Thymus (tissue), 14 donors: ENCODE measurements at places on chromosomes 5 and 9. TPM values are rescaled to one million over a fixed set of nuclear protein-coding genes. Genes with fewer than 3 reads are reported as not detected.

GRCh38 chr5:123752552-123753179 is 240.7 kb downstream of the CSNK1G3 start:
- H3K36me3 ChIP-seq = no peaks in the 10 kb centered on the region
- no peaks in the 10 kb centered on the region for H3K4me1 ChIP-seq
- H3K4me3 ChIP-seq = no peak overlapping the region
- H3K27me3 ChIP-seq = no peaks in the 10 kb centered on the region

DNA sequence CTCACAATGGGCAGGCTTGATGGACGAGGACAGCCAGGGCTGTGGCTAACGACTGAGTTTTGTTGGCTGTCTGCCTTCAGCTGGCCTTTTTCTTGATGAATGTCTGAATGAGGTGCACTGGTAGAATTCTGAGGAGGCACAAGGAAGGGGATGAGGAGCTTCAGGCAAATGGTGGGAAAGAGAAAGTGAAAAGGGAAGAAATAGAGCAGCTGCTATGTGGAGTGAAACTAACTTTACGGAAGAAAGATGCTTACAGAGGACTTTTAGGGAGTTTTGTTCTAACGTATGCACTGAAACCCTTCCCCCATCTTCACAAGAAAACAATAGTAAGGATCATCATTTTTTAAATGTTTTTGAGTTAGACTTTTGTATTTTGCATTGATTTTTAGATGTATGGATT is 45.3 kb downstream of the OR2K2 start:
- no peaks in the 10 kb centered on the region for H3K36me3 ChIP-seq
- H3K4me1 ChIP-seq = no peaks in the 10 kb centered on the region
- no peak for DNase-seq
- no peaks in the 10 kb centered on the region for H3K27me3 ChIP-seq
- H3K27ac ChIP-seq = no peak overlapping the region

- H3K36me3 ChIP-seq = no peaks in the 10 kb centered on the region
- H3K27ac ChIP-seq = no peak overlapping the region
- H3K4me3 ChIP-seq = no peak overlapping the region
- DNase-seq = no peak
- no peaks in the 10 kb centered on the region for H3K4me1 ChIP-seq
These were observed 539.9 kb downstream of the BRINP1 start for GRCh38 chr9:118829334-118829733.

- H3K27ac ChIP-seq = no peak overlapping the region
- peaks cover 8% of the 10 kb centered on the region for H3K27me3 ChIP-seq
- DNase-seq = no peak
- H3K4me1 ChIP-seq = no peaks in the 10 kb centered on the region
- H3K4me3 ChIP-seq = no peak overlapping the region
These were observed 131.2 kb downstream of the WNK2 start for GRCh38 chr9:93315118-93315517.

GRCh38 chr5:85896514-85896913 is 721.2 kb upstream of the COX7C start:
- no peak overlapping the region for H3K27ac ChIP-seq
- no peaks in the 10 kb centered on the region for H3K36me3 ChIP-seq
- H3K27me3 ChIP-seq = no peaks in the 10 kb centered on the region
- no peak overlapping the region for H3K4me3 ChIP-seq

DNA sequence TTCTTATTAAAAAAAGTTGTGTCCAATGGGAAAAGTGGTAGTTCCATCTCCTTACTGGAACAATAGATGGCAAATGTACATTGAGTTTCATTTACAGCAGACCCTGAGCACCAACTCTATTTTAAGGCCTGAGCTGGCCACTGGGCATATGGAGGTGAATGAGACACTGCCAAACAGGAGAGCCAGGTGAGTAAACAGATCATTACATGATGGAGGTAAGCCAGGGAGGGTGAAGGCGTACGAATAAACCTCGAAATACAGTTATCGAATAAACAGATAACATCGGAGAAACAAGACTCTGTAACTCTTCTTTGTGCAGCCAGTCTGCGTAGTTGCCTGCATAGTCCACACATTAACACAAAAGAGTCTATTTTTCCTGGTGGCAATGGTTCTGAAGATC is 446.4 kb upstream of the KLF4 start:
- H3K4me1 ChIP-seq = no peaks in the 10 kb centered on the region
- H3K27ac ChIP-seq = no peak overlapping the region
- H3K4me3 ChIP-seq = no peak overlapping the region
- no peak for DNase-seq

DNA sequence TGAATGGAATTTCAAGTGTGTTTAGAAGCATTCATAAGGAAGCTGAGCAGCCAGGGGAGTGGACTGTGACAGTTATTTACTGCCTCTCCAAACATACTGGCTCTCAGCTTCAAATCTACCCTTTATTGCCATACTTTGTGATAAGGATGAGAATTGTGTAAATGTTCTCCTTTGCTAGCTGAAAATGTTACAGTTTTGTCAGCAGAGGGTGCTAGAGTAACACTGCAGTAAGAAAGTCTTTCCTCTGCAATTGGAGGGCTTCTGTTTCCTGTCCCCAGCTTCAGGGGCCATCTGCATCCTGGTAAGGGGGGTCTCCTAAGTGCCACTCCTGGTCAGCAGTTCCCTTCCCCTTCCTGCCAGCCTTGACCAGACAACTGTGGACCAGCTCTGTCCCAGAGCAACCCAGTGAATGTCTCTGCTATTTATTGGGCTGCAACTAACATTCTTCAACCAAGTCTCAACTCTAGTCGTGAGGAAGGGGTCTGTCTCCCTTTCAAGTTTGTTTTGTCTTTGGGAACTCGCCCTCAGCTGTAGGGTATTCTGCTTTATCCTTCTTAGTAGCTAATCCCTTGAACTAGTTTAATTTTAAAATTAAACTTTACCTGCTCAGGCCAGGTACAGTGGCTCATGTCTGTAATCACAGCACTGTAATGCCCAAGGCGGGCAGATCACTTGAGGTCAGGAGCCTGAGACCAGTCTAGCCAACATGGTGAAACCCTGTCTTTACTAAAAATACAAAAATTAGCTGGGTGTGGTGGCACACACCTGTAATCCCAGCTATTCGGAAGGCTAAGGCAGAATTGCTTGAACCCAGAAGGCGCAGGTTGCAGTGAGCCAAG is 45.3 kb downstream of the RAPGEF6 start:
- H3K36me3 ChIP-seq = peaks cover 6% of the 10 kb centered on the region
- no peak overlapping the region for H3K4me3 ChIP-seq
- no peaks in the 10 kb centered on the region for H3K4me1 ChIP-seq
- H3K27me3 ChIP-seq = no peaks in the 10 kb centered on the region

DNA sequence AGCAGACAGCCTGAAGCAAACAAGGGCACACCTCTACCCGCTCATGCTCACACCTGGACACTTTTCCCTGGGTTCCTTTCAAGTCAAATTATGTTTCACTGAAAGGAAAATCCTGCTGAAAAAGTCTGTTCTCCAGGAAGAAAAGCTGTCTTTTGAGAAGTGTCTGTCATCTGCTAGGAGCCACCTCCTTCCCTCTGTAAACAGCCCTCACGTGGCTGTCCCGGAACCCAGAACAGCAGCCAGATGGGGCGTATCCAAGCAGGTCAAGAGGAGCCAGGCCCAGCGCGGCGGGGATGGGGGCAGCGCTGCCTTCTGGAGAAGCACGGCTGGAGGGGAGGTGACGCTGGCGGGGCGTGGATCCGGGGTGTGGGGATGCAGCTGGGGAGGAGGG is at the start of gene PNPLA7:
Gene PNPLA7 (minus strand): TSS at position 172 of the 391 bp plus-strand sequence. CDS start 205 bp downstream, outside the sequence.
- H3K4me1 ChIP-seq = peaks cover 17% of the 10 kb centered on the region
- peaks cover 9% of the 10 kb centered on the region for H3K36me3 ChIP-seq
- peak within 1 kb of the TSS; percentile 91 for H3K27ac ChIP-seq
- DNase-seq = peak; percentile 49
- H3K4me3 ChIP-seq = peak within 1 kb of the TSS; percentile 60
- H3K27me3 ChIP-seq = no peaks in the 10 kb centered on the region

- no peaks in the 10 kb centered on the region for H3K4me1 ChIP-seq
- no peak overlapping the region for H3K27ac ChIP-seq
- H3K4me3 ChIP-seq = no peak overlapping the region
- DNase-seq = no peak
These were observed 99.9 kb upstream of the PITX1 start for GRCh38 chr5:135133698-135134515.

GRCh38 chr9:134325096-134325812 is 1.0 kb upstream of the RXRA start:
- peaks cover 69% of the 10 kb centered on the region for H3K27me3 ChIP-seq
- DNase-seq = no peak
- H3K4me1 ChIP-seq = peaks cover 6% of the 10 kb centered on the region
- H3K27ac ChIP-seq = peak overlapping the region; percentile 46

GRCh38 chr5:80234116-80234948 is 21.5 kb downstream of the SERINC5 start:
- H3K4me1 ChIP-seq = peaks cover 16% of the 10 kb centered on the region
- H3K27ac ChIP-seq = no peak overlapping the region
- no peaks in the 10 kb centered on the region for H3K27me3 ChIP-seq

DNA sequence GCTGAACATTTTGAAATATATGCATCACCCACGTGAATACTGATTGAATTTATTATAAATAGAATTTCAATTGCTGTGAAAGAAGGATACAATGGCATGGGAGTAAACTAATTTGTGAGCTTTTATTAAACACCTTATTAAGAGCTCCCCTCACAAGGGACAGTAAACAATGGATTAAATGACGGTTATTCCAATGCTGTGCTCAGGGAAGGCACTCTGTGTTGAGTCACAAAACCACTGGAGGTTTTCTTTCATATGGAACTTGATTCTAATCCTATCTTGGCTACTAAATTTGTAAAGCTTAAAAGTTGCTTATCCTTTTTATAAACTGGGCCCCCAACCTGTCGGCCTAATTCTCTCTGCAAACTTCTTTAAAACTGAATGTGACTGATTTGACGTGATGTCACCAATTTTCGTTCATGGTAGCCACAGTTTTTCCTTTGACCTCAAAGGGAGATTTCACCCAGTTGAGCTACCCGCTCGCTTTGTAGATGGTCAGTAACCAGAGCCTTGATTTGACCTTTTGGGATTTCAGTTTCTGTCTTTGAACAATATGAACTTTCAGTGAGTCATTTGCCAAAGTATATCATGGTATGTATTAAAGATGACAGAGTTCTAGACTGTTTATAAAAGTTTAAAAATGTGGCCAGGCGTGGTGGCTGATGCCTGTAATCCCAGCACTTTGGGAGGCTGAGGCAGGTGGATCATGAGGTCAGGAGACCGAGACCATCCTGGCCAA is 61.3 kb upstream of the PIK3R1 start:
- no peak overlapping the region for H3K27ac ChIP-seq
- no peak overlapping the region for H3K4me3 ChIP-seq
- H3K4me1 ChIP-seq = no peaks in the 10 kb centered on the region
- no peak for DNase-seq
- H3K36me3 ChIP-seq = no peaks in the 10 kb centered on the region
- H3K27me3 ChIP-seq = no peaks in the 10 kb centered on the region

- DNase-seq = no peak
- H3K4me1 ChIP-seq = peaks cover 16% of the 10 kb centered on the region
- no peaks in the 10 kb centered on the region for H3K36me3 ChIP-seq
- no peak overlapping the region for H3K4me3 ChIP-seq
- H3K27me3 ChIP-seq = peaks cover 2% of the 10 kb centered on the region
- no peak overlapping the region for H3K27ac ChIP-seq
These were observed 15.0 kb downstream of the ACSL6 start for GRCh38 chr5:131996210-131997025.

GRCh38 chr5:175524211-175524610 is 45.9 kb downstream of the SFXN1 start:
- H3K4me3 ChIP-seq = no peak overlapping the region
- H3K27ac ChIP-seq = no peak overlapping the region
- DNase-seq = no peak
- H3K36me3 ChIP-seq = peaks cover 45% of the 10 kb centered on the region
- no peaks in the 10 kb centered on the region for H3K27me3 ChIP-seq
- H3K4me1 ChIP-seq = peaks cover 11% of the 10 kb centered on the region

GRCh38 chr5:141701360-141702119 is 19.5 kb upstream of the ARAP3 start:
- peaks cover 97% of the 10 kb centered on the region for H3K27me3 ChIP-seq
- no peak for DNase-seq
- H3K4me3 ChIP-seq = no peak overlapping the region
- no peaks in the 10 kb centered on the region for H3K36me3 ChIP-seq

- H3K27me3 ChIP-seq = peaks cover 4% of the 10 kb centered on the region
- no peak for DNase-seq
- no peak overlapping the region for H3K4me3 ChIP-seq
- H3K27ac ChIP-seq = no peak overlapping the region
These were observed 192.3 kb downstream of the MELK start for GRCh38 chr9:36765077-36765390.

DNA sequence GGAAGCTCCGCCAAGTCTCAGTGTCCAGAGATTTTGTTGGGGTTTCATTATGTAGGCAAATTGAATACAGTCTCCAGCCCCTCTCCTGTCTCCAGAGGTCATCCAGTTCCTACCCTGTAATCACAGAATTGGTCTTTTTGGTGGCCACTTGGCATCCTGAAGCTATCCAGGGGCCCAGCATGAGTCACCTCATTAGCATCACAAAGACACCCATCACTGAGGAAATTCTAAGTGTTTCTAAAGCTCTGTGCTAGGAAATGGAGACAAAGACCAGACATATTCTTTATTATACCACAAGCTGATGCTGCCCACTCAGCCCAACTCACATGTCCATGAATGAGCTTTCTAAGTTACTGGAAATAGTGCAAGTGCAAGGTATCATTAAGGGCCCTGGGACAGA is 229.9 kb downstream of the DOCK8 start:
- no peaks in the 10 kb centered on the region for H3K27me3 ChIP-seq
- peaks cover 73% of the 10 kb centered on the region for H3K36me3 ChIP-seq
- H3K4me3 ChIP-seq = no peak overlapping the region

GRCh38 chr9:125626187-125626586 is 80.8 kb downstream of the MAPKAP1 start:
- no peak overlapping the region for H3K4me3 ChIP-seq
- no peak overlapping the region for H3K27ac ChIP-seq
- DNase-seq = no peak
- no peaks in the 10 kb centered on the region for H3K4me1 ChIP-seq
- H3K27me3 ChIP-seq = no peaks in the 10 kb centered on the region
- H3K36me3 ChIP-seq = no peaks in the 10 kb centered on the region

GRCh38 chr9:114099669-114100270 is 678 bp upstream of the KIF12 start:
- no peak for DNase-seq
- H3K4me1 ChIP-seq = no peaks in the 10 kb centered on the region
- H3K36me3 ChIP-seq = no peaks in the 10 kb centered on the region
- no peak overlapping the region for H3K4me3 ChIP-seq
- no peak overlapping the region for H3K27ac ChIP-seq
- H3K27me3 ChIP-seq = peaks cover 25% of the 10 kb centered on the region

- H3K27ac ChIP-seq = peak overlapping the region; percentile 12
- no peak for DNase-seq
- H3K4me1 ChIP-seq = peaks cover 4% of the 10 kb centered on the region
- H3K4me3 ChIP-seq = no peak overlapping the region
- H3K27me3 ChIP-seq = no peaks in the 10 kb centered on the region
These were observed 18.3 kb downstream of the MARCHF3 start for GRCh38 chr5:127011961-127012644.

NOXA1 gene
- 1.9 TPM for total RNA-seq

TMEM215 gene
- total RNA-seq = not detected

VCAN gene
- 15.0 TPM for total RNA-seq

CREBRF gene
- 16.7 TPM for total RNA-seq

SPINK4 gene
- 0.38 TPM for total RNA-seq

OGN gene
- total RNA-seq = 10.1 TPM

FSTL4 gene
- 0.99 TPM for total RNA-seq

MEIKIN gene
- 0.14 TPM for total RNA-seq

ST8SIA4 gene
- 22.5 TPM for total RNA-seq
